ENCODE measurements at places on chromosomes 3 and 15.

DNA sequence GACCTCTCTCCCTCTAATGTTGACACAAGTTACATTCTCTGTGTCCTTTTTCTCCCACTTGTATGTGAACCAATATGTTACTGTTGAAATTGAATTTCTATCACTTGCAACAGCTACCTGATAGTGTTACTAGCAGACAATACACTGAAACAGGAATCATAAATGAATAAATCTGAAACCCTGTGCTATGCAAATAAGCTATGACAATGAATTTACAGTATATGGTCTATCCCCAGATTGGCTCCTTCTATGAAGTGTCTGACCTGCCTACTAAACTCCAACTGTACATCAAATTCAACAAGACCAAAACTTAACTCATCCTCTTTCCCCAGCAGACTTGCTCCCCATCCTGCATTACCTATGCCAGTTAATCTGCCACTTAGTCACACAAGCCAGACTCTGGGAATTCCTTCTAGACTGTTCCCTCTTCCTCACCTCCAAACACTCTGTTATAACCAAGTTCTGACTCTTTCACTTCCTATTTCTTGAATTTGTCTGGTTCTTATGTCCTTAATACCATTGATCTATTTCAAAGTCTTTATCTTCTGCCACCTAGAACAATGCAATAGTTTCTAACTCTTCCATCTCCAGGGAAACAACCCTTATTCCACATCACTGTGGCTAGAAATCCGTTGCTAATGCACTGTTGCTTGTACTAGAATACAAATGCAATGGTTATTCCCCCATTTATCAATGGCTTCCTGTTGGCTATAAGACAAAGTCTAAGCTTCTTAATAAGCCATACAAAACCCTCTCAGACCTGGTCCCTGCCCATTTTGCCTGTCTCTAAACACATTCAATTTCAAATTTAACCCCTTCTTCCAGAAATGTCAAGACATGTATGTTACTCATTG, 13.4 kb upstream of the ZNF639 start:
- DNase-seq: no peak

- no peak for DNase-seq
Observed at GRCh38 chr15:51752888-51753287, 1.5 kb downstream of the TMOD2 start.

- no peak for DNase-seq
Observed at GRCh38 chr15:80473286-80474223, 69.4 kb downstream of the ARNT2 start.

DNA sequence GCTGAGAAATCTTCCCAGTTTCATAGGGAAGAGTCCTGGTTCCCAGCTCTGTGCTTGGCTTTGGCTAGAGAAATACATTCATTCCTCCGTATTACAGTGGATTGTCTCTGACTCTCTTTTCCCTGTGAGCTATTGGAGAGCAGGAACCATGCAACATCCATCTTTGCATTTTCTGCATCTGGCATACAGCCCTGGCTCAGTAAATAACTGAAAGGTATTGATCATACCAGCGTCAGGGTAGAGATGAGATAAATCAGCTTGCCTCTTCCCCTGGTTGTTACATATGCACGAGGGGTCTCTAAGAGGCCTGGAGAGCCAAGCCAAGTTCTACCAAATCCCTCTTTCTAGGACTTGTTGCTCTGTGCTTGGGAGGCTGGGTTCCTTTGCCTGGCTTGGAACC, 35.2 kb downstream of the FOXB1 start:
- no peak for DNase-seq

GRCh38 chr15:77827860-77828259, 195.1 kb upstream of the LINGO1 start:
- no peak for DNase-seq

DNA sequence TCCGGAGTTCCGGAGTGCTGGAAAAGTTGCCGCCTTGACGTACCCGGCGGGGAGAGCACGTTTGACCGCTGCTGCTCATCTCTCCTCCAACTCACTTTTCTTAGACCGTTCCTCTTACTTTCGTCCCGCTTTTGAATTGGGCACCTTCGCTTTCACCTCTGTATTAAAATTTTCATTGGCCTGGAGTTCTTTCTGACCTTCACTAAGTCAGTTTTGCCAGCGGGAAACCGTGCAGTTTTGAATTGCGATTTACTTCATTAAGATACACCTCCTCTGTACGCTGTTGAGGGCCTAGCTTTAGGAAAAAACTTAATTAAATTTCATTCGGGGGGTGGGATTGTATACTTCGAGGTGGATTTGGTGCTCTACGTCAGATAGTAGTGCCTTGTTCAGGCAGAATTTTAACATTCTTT, 1.3 kb downstream of the GMPS start:
- DNase-seq: no peak

GRCh38 chr15:101128221-101129015, 123.4 kb downstream of the CHSY1 start:
- peak; percentile 82 for DNase-seq

- no peak for DNase-seq
Observed at GRCh38 chr3:152205097-152205593, 63.6 kb upstream of the MBNL1 start.

GRCh38 chr3:25648107-25648535, 16.6 kb downstream of the TOP2B start:
- peak; percentile 76 for DNase-seq

GRCh38 chr15:73740152-73741048, 12.8 kb downstream of the INSYN1 start:
- DNase-seq: no peak

DNA sequence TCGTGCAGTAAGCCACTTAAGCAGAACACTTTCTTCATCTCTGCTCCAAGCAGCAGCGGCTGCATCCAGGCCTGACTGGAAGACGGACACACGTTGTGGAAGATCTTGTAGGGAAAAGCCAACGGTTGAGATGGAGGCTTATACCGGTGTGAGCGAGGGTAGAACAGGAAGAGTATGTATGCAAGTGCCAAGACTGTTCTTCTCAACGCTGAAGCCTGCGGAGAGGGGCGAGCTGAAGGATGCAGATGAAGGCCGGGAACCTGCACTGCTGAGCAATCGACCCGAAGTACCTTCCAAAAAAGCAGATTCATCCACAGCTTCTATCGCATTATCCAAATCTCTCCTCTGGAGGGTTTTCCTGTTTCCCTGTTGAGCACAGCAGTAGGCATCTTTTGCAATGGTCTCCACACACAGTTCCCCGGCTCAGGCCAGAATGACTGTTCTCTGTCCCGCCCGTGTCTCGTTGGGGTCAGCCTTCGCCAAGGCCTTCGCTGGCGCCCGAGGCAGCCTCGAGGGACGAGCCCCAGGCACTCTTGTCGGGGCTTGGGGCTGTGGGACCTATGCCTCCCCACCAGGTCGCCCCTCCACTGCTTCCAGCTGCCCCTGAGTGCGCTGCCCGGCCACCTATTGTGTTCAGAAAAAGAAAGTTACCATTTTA, 22.2 kb upstream of the DYNC1LI1 start:
- DNase-seq: no peak

DNA sequence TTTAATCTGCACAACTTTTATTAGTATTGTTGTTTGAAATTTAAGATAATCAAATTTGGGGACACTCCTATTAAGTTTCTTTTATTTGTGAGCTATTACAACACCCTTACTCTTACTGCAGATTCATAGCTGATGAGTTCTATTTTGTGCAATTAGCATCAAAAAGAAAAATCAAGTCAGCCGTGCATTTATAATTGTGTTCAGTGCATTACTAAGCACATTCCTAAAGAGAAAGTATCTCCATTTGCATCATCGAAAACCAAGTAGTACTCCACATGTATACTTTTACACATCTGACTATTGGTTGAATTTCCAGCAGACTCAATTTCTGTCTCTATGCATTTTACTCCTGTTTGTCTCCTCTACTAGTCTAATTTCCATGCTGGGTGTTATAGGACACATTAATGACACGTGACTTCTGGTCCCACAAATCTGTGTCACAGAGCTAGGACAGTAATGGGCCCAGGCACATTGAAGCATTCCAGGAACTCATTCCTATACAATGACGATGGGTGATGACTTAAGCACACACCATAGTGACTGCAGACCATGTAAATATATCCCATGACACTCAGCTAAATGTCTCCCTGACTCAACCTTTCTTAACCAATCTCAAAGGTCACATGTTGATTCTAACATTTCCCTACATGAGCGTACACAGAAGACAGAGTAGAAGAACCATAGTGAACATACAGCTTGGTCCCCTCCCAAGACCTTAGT, 477.5 kb downstream of the LPP start:
- DNase-seq: peak; percentile 51

- no peak for DNase-seq
Observed at GRCh38 chr3:59367150-59367549, 317.3 kb upstream of the CFAP20DC start.

DNA sequence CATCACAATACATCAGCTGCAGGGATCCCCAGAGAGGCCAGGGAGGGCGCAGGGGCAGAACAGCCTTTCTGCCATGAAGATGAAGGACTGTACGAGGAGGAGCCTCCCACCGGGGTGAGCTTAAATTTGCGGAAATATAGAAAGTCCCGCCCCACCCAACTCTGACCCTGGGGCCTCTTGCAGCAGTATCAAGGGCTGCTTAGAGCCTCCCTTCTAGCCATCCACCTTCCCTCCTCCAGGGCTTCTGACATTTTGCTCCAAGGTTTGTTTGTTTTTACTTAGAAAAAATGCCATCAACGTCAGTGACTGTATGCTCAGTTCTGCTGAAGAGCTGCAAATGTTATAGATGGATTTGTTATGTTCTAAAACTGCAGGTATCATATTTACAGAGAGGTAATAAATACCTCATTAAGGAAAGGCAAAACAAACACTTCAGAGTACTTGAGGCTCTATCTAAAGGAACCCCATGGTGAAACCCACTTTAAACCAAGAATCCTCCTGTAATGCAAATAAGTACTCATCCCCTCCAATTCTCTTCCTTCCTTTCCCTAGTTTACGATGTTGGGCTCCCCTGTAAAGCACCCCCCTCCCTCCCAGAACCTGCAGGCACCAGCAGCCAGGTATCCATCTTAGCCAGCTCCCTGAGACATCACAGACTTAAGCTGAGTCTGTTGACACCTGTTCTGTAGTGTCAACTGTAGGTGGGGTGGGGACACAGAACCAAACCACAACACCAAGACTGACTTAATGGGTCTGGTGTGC, 30.5 kb downstream of the RFTN1 start:
- DNase-seq: no peak

- DNase-seq: no peak
Observed at GRCh38 chr3:30612437-30613132, 6.2 kb downstream of the TGFBR2 start.

- DNase-seq: no peak
Observed at GRCh38 chr3:33041909-33042308, 55.0 kb downstream of the GLB1 start.

- DNase-seq: peak; percentile 93
Observed at GRCh38 chr3:52685285-52685708, 416 bp downstream of the PBRM1 start.

DNA sequence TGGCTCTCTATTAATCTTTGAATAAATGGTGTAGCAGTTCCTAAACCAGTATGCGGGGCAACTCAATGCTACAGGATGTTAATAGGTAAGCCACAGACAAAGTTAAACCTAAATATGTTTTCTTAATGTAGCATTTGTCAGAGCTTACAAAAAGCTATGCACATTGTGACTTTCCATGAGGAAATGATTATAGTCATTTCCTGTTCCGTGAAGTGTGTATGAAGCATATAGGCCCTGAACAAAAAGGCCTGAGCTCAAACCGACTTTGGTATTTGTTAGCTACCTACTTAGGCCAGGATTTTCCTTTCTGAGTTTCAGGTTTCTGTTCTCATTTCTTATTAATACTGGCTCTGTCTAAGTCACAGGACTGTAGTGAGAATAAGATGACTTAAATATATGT, 14.2 kb downstream of the ZNF80 start:
- no peak for DNase-seq

DNA sequence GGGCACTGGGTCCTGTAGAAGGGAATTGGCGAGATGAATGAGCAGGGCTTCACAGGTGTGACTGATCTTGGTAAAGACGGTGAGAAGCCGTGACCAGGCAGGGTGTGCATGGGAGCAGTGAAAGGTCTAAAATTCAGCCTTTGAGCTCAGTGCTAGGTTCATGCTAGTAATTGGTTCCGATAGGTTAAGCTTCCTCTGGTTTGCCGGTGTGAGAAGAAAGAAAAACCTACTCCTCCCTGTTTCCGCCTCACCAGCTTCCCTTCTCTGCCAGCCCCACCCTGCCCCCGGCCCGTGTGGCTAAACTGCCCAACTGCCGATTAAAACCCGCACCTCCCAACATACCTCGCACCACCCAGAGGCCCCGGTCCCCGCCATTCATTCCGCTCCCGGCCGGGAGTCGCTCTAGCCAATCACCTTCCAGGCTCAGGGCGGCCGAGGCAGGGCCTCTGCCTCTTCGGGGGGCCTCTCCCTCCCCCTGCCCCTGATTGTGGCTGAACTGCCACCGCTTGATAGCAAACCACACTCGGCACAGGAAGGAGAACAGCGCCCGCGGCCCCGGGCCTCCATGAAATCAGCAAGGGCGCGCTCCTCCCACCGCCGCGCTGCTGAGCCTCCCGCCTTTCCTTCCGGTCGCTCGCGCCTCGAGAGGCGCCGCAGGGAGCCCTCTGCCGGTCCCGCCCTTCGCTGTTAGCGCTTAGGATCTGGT, 7.3 kb upstream of the NRROS start:
- peak; percentile 78 for DNase-seq

GRCh38 chr3:148950806-148951205, 40.5 kb upstream of the GYG1 start:
- DNase-seq: no peak

DNA sequence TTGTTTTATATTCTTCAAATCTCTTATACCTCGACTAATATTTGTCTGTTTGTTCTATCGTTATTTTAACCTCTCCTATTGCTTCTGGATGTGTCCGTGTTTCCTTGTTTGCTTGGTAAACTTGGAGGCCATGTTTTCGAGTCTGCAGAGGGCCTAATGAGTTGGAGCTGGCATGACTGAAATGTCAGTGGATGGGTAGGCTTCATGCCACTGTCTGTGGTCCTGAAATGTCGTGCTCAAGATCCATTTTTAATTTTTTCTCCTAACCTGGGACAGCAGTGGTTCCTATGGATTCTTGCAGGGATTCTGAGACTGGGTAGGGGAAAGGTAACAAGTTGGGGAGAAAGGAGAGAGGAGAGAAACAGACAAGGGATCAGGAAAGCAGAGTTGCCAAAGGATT, 18.8 kb upstream of the GASK1A start:
- DNase-seq: no peak

GRCh38 chr3:196772897-196773296, 33.2 kb downstream of the PAK2 start:
- no peak for DNase-seq

DNA sequence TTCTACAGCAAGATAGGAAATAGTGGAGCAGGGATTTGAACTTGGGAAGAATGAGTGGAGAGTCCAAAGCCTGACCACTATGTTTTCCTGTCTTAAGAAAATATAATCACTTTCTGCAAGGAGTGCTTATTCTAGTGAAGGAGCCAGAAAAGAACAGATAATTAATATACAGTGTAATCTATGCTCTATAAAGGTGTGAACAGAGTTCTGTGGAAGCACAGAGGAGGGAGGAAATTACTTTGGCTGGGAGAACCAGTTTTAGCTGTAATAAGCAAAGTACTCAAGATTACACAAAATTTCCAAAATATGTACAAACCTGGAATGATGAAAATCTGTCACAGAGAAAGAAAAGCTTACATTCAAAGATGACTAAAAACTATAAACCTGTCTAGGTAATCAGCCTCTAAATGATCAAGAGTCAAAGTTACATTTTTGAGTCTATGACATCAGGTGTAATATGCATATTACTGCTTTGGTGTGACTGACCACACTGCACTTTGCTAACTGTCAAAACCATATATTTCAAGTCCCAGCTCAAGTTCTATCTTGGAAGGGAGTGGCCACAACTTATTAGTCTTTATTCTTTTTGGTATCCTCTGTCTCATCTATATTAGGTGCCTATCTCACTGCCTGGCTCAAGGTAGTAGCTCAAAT, 40.7 kb upstream of the MB21D2 start:
- DNase-seq: no peak

GRCh38 chr3:167908746-167909503, 173.4 kb downstream of the SERPINI1 start:
- no peak for DNase-seq

Measured in AG08395 (cell line).